ENCODE measurements at places on chromosomes 4 and X.

- no peak for DNase-seq
These were observed 21.8 kb downstream of the UPRT start for GRCh38 chrX:75295641-75296040.

DNA sequence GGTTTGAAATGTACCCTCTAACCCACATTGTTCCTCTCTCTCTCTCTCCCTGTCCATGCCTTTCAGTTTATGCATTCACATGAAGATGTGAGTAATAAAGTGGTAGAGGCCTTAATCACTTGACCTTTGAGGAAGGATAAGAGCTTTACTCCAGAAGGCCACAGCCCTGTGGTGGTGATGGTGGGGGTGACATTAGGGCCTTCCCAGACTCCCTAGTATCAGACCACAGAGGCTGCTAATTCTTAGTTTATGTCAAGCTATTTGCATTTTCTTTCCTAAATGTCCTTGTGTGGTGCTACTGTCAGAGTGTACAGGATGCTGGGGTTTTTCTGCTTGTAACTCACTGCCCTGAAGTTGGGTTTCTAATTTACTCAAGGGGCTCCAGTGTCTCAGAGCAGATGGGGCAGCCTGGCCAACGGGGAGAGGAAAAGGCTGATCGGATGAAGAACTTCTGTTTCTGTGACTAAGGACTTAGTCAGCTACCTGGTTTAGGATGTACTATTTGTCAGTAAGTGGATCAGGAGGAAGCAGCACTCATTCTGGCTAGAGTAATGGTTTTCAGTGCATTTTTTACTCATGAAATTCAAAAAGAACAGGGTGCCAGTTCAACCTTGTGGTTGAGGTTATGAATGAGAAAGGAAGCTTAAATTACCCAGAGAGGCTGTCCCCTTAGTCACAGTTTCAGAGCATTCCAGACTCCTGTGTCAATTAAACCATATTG, 509.6 kb upstream of the DIPK2B start:
- DNase-seq, result peak; percentile 88

DNA sequence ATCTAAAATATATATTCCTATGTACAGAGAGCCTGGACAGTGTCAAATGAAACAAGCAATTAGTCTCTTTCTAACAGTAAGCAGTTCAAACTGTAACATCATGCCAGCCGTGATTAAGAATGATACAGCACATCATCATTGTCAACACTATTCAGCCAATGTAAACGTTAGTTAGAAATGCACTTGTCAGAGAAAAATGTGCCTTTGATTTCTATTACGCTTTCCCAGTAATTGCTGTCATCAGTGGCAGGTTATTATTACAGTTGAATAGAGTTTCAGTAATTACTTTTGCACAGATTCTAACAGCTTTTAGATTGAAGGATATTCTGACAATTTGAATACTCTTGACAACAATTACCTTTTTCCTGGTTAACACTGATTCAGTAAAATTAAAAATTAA, 1007.1 kb downstream of the SH3BGRL start:
- DNase-seq, result no peak

GRCh38 chr4:182885022-182885737, 32.0 kb downstream of the DCTD start:
- no peak for DNase-seq

DNA sequence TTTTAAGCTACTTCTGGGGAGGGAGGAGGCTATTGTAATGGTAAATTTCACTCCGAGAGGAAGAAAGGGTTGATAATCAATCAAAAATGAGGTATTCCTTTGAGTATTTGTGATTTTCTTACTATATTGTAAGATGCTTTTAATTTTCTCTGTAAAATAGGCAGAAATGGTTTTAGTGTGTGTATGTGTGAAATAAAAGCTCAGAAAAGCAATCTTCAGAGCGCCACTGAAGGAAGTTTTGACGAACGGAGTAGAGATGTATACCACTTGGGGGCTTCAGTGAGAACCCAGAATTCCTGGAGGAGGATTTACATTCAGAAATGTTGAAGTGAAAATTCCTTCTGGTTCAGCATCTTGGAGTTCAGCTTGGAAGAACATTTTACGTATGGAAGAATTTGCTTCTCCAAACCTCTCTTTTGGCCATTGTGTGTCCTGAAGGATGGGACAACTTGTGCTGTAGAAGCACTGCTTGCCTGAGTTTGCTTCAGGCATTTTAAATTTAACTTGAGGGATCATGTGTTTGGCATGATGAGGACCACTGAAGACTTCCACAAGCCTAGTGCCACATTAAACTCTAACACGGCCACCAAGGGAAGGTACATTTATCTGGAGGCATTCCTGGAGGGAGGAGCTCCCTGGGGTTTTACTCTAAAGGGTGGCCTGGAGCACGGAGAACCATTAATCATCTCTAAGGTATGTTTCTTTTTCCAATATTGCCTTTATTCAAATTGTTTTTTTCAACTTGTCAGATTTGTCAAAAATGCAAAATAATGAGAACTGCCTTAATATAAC, 695 bp downstream of the SHROOM3 start:
- DNase-seq, result no peak

DNA sequence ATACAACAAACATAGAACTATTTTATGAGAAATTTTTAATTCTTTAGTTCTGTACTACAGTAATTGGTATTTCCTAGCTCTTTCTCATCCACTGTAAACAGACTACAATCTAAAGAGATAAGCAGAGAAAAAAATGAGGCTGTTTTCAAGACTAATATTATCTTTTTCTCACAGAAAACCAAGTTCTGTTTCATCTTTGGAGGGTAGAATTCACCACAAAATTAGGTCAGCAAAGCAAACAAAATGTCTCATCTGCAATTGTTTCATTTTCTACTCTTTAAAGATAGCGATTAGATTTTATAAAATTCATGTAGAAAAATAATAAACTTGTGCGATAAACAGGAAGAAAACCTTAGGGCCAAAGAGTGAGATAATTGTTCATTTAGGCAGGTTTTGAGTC, 10.8 kb downstream of the APOO start:
- DNase-seq, result no peak

- no peak for DNase-seq
These were observed 20.1 kb upstream of the XPNPEP2 start for GRCh38 chrX:129718676-129719075.

DNA sequence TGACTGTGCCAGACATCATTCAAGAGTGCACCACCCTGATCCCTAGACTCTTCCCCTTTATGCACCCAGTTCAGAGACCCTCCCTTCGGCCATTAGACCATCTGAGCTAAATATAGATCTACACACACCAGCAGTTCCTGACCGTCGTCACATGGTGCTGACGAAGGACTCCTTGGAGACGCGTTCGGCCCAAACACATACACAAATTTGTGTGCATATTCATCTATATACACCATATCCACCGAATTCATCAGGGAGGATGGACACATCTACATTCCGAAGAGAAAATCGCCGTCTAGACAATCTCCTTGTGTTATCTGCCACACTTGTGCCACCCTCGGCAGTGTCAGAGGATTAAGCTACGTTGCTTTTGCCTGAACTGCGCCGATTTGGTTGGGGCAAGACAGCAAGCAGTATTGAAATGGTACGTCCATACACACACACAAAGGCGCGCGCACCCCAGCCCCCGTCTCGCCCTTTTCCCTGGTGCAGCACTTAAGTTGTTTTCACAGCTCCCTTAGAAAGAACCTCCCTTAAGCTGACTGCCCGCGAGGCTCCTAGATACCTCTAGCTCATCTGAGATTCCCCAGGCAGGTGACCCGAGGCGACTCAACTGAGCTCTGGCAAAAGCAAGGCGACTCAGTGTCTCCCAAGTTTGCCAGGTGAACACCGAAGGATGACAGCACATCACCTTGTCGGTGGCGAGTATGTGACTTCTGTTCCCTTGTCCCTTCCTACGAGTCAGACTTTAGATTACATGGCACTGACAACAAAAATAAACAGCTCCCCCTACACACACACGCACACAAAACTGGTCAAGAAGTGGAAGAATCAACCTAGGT, 1.0 kb downstream of the RASGEF1B start:
- DNase-seq, result no peak

DNA sequence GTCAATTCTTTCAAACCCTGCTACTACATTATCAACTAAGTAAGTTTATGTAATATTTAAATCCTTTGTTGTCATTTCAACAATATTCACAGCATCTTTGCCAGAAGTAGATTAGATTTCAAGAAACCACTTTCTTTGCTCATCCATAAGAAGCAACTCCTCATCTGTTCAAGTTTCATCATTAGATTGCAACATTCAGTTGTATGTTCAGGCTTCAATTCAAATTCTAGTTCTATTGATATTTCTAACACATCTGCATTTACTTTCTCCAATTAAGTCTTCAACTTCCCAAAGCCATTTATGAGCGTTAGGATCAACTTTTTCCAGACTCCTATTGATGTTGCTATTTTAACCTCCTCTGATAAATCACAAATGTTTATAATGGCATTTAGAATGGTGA, 66.1 kb downstream of the BMP3 start:
- no peak for DNase-seq

DNA sequence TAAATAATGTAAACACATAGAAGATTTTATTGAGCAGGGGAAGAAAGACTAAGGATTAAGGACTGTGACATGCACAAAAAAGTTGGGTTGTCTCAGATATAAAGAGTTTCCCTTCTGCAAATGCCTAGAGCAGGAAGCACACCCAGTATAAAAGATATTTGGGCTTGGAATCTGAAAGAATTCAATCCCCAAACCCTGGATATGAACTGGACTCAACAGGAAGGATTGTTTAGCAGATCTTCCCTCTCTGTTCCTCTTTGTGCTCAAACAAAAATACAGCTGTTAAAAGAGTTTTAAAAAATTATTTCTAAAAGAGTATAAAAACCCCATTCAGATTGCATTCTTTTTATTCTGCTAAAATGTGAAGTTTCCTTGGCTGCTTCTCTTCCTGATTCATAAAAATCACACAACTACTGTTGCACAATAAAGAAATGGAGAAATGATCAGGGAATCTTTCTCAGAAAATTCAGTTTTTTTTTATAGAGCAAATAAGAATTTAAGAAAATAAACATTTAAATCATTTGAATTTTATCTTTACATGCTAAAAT, 71.4 kb downstream of the PDLIM5 start:
- no peak for DNase-seq

DNA sequence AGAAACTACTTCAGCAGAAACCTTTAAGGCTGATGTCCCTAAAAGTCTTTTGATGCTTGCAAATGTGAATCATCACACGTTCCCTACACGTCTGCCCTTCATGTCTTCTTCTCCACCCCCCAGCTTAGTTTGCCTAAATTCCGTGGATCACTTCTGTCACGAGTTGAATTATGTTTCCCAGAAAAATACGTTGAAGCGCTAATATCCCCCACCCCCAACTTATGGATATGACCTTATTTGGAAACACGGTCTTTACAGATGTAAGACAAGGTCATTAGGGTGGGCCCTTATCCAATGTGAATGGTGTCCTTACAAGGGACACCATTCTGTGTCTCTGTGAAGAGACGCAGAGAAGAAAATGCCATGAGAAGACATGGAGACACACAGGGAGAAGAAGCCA, 2.1 kb upstream of the ZNF518B start:
- DNase-seq, result no peak

- no peak for DNase-seq
These were observed 65.9 kb downstream of the TMEM131L start for GRCh38 chr4:153531976-153532626.

DNA sequence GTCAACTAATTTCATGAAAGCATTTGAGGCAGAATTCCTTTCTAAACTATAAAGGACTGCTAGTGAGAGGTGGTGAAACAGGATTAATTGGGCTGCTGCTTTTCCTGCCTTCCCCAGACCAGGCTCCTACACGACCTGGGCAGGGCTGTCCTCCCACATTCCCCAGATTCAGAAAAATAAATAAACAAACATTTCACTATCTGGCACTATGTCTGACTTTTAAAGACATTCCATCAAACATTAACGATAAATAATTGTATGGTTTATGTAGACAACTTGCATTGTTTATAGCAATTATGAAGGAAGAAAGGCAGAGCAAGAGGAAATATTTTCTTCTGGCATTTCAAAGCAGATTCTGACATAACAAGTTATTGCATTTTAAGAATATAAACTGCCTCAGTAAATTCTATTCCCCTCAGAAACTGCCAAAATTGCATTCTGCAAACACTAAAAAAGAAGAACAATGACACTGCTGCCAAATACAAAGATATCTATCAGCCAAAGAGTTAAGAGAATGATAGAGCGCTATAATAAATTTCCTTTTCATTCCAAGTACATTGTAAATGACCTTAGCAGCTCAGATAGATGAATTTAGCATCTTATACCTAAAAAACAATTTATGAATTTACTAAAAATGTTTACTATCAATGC, 214.7 kb upstream of the INTU start:
- DNase-seq, result no peak

DNA sequence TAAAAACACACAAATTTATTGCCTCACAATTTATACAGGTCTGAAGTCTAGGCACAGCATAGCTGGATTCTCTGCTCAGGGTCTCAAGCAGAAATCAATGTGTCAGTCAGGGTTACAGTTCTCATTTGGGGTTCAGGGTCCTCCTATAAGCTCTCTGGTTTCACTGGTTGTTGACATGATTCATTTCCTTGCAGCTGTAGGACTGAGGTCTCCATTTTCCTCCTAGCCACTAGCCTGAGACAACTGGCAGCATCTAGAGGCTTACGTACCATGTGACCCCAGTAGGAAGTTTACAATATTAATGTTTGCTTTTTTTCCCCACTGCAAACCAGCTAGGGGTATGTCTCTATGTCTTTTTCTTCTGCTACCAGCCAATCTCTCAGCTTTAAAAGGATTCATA, 102.5 kb downstream of the CPEB2 start:
- DNase-seq, result no peak

GRCh38 chrX:129996120-129996519, 13.7 kb downstream of the BCORL1 start:
- peak; percentile 80 for DNase-seq

GRCh38 chr4:163611784-163612445, 117.4 kb downstream of the TMA16 start:
- no peak for DNase-seq

GRCh38 chrX:18652636-18653035, 19.3 kb downstream of the RS1 start:
- DNase-seq, result no peak

DNA sequence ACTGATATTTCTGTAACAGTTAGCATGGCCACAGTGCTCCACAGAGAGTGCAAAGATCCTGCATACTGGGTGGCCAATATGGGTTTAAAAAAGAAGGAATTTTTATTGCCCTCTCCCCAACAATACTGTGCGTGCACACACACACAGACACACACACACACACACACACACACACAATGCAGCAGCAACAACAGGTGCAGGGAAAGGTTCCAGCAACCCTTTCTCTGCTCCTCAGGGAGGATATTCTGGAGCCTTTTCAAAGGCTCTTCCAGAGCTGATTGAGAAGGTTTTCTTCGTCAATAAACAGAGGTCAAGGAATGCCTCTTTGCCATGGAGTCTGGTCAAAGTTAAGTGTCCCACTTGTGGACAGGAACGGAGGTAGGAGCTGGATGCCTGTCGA, 84.8 kb upstream of the ZFP42 start:
- no peak for DNase-seq

- DNase-seq, result no peak
These were observed 100.0 kb downstream of the TEX13A start for GRCh38 chrX:105120463-105120862.

Measured in stromal cell of bone marrow (primary cell).